ENCODE measurements at places on chromosomes 12 and 14. TPM values are rescaled to one million over a fixed set of nuclear protein-coding genes. Genes with fewer than 3 reads are reported as not detected.
A peak's percentile ranks its signal among the peaks of the same experiment; 100 is the strongest.

DNA sequence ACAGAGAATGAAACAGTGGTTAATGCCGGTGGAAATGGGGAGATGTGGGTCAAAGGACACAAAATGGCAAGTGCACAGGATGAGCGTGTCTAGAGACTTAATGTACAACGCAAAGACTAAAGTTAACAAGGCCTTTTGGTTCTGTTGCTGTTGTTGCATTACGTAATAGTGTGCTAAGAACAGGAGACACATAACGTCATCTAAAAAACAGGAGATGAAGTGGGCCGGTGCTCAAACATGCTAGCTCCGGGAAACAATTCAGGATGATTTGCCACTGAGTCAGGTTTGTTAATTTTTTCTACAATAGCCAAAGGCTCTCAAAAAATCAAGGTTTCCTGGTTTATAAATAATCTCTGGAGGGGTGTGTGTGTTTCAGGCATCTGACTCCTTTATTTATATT, 55.5 kb downstream of the ETV6 start:
- DNase-seq, result peak; percentile 54

DNA sequence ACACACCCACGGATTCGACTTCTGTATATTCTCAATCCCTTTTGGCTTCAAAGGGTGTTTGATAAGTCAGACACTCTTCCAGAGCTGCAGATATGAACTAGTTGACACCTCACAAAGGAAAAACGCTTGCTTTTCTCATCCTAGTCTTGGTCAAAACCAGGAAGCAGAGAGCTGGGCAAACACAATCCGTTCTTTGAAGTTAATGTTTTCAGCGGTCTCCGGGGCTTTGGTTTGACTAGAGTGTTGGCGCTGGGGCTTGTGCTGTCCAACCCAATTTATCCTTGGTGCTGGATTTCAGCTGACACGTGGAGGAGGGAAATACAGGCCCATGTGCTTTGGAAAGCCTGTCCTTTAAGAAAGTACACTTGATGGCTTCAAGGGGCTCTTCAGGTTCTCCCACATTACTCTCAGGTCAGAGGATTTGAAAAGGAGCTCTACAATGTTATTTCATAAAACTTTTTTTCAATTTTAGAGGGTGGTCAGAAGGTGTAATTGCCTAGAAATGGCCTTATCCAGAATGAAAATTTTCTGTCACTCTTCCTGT, 985.8 kb downstream of the VRK1 start:
- DNase-seq, result no peak

DNA sequence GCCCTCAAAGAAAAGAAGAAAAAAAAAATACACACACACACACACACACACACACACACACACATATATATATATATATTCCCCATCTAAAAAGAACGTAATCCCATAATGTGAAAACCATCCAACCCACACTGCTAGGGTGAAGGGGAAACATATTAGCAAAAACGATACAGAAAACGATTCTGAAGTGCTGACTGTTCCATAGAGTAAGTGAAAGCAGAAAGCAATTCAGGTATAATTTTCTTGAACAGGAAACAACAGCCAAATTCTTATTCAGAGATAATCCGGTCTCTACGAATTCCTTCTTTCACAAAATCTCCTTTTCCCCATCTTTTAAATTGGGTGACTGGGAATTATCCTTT, 393.5 kb downstream of the NOVA1 start:
- no peak for DNase-seq

DNA sequence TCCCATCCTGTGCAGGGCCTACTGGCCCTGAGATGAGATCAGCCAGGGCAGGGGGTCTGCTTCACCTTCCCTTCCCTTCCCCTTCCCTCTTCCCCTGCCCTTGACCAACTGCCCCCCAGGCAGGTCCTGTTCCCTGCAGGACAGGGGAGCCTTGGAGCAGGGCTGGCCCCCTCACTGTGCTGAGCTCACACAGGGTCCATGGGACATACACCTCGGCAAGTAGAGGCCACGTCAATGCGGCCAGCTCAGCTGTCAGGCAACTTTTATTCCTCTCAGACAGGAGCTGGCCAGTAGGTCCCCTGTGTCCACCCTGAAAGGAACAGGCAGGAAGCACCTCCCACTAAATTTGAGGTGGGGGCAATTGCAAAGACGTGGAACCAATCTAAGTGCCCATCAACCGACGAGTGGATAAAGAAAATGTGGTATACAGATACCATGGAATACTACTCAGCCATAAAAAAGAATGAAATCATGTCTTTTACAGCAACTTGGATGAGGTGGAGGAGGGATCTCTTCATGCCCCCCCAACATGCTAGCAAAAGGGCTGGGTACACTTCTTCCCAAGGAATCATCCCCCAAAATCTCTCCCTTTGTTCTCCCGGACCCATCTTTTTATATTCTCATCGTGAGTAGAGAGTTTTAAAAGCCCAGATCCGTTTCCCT, 148.7 kb downstream of the BCL11B start:
- DNase-seq, result no peak

DNA sequence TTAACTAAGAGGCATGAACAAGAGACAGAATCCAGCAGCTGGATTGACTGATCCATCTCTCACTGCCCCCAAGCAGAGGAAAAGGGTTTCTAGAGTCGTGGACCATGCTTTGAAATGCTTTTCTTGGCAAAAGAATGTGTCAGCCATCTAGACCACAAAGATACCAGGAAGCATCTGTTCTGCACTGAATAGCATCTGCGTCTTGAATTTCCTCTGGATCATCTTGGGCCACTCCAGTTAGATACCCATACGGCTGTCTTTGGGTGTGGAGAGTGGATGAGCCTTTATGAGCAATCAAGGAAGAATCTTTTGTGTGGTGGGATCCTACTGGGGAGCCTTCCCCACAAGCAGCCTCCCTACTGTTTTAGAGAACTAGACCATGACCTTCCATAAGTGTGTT, 16.0 kb upstream of the RFX4 start:
- no peak for DNase-seq

DNA sequence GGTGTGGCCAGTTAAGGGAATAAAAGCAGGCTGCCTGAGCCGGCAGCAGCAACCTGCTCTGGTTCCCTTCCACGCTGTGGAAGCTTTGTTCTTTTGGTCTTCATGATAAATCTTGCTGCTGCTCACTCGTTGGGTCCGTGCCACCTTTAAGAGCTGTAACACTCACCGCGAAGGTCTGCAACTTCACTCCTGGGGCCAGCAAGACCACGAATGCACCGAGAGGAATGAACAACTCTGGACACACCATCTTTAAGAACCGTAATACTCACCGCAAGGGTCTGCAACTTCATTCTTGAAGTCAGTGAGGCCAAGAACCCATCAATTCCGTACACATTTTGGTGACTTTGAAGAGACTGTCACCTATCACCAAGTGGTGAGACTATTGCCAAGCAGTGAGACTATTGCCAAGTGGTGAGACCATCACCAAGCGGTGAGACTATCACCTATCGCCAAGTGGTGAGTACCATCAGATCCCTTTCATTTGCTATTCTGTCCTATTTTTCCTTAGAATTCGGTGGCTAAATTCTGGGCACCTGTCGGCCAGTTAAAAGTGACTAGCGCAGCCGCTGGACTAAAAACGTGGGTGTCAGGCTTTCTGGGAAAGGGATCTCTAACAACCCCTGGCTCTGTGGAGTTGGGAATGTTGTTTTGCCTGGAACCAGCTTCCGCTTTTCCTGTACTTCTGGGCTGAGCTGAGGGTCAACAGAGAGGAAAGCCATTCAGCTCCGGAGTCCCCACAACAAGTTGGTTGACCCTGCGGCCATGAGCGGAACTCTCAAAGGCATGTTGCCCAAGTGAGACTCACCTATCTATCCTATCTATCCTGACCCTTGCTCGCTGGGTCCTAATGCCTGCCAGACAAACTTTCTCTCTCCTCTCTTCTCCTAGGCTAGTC, at the start of gene DHRS2:
Gene DHRS2 (plus strand): TSS at position 48 of the 895 bp plus-strand sequence. CDS start 2,501 bp downstream, outside the sequence.
- no peak for DNase-seq

The KLRC4 gene
- not detected for total RNA-seq
